ENCODE measurements at places on chromosomes 7 and 10. TPM values are rescaled to one million over a fixed set of nuclear protein-coding genes. Genes with fewer than 3 reads are reported as not detected.

- no peak for DNase-seq
Measured at GRCh38 chr7:111960984-111961383, 245.2 kb downstream of the DOCK4 start.

DNA sequence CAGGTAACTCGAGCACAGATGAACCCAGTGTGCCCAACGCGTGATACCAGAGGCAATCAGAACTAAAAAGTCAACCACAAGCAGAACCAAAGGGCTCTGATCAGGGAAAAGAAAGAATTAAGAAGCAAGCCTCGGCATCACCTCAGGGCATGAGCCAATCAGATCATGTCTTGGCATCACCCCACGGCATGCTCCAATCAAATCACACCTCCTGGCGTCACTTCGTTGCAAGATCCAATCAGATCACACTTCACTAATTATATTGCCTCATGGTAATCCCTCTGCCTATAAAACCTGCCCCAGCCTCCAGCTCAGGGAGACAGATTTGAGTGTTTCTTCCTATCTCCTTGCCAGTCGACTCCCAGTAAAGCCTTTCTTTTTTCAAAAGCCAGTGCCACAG is 46.8 kb downstream of the TYW1B start:
- no peak for DNase-seq

DNA sequence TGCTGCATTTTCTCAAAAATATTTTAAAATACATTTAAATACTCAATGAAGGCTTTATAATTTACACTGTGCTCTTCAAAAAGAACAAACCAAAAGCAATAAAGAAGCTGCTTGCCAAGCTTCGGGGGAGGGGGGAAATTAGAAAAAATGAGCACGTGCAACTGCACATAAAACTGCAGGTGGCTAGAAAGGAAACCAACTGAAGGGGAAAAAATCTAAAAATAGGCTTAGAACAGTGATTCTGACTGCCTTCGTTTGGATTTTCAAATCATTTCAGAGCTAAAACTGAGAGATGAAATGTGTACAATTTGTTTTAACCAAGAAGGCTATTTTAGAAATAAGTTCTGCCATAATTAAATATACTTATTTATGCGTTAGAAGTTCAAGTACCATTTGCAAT is 61.4 kb downstream of the ABI1 start:
- DNase-seq = no peak

- DNase-seq = no peak
Measured at GRCh38 chr7:50664937-50665336, 99.7 kb upstream of the DDC start.

Gene TUBB8
- 0.78 TPM for total RNA-seq

- DNase-seq = no peak
Measured at GRCh38 chr7:620056-620455, 100.4 kb upstream of the PDGFA start.
